Activated naive CD8-positive, alpha-beta T cell treated with anti-CD3 and anti-CD28 coated beads for 36 hours (primary cell): ENCODE measurements at places on chromosomes 7 and 10. TPM values are rescaled to one million over a fixed set of nuclear protein-coding genes. Genes with fewer than 3 reads are reported as not detected.

LDB3 gene
- total RNA-seq, result 0.20 TPM

TRUB1 gene
- 17.1 TPM for total RNA-seq

ZNF853 gene
- 2.2 TPM for total RNA-seq

RET gene
- not detected for total RNA-seq

SRI gene
- 201 TPM for total RNA-seq

CAPZA2 gene
- total RNA-seq, result 177 TPM

FKBP6 gene
- total RNA-seq, result not detected

EN2 gene
- not detected for total RNA-seq

ELMO1 gene
- total RNA-seq, result 74.4 TPM
